Nucleus accumbens (tissue), 56 donors: ENCODE measurements at places on chromosomes 7 and 10.

- DNase-seq: no peak
These were observed 208.6 kb upstream of the MGMT start for GRCh38 chr10:129258283-129258923.

- no peak for DNase-seq
These were observed 72.2 kb downstream of the CH25H start for GRCh38 chr10:89134963-89135362.

DNA sequence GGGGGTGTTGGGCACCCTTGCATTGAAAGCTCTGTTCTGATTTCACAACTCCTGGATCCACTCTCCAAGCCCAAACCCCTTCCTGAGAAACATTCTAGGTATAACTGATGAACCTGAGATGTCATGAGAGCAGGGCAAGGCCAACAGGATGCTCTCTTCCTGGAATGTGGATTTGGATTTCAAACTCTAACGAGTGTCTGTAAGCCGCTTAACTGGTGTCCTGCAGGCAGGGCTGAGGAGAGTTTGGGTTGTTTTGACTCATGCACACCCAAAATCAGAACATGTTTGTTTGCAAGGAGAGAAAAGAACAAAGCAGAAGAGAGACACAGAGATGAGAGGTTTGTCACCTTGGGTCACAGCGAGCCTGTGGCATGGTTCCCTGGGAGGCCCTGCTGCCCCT, 24.6 kb upstream of the AKR1E2 start:
- DNase-seq: no peak

DNA sequence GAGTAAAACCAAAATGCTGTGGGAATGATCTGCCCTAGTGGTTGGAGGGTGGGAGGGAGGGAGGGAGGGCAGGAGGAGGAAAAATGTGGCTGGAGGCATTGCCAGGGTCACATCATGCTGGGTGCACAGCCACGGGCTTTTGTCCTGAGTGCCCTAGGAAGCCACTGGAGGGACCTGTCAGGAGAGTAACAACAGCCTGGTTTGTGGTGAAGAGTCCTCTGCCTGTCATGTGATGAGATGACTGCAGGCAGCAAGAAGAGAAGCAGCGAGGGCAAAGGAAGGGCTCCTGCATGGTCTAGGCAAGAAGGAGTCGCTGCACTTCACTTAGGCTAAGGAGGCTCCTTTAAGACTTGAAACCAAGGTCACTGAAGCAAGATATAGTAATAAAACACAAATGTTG, 65.6 kb downstream of the PKD1L1 start:
- no peak for DNase-seq

- DNase-seq: no peak
These were observed 29.8 kb downstream of the PNLIPRP3 start for GRCh38 chr10:116457488-116457887.

GRCh38 chr10:44066527-44067255, 318.2 kb downstream of the CXCL12 start:
- no peak for DNase-seq

DNA sequence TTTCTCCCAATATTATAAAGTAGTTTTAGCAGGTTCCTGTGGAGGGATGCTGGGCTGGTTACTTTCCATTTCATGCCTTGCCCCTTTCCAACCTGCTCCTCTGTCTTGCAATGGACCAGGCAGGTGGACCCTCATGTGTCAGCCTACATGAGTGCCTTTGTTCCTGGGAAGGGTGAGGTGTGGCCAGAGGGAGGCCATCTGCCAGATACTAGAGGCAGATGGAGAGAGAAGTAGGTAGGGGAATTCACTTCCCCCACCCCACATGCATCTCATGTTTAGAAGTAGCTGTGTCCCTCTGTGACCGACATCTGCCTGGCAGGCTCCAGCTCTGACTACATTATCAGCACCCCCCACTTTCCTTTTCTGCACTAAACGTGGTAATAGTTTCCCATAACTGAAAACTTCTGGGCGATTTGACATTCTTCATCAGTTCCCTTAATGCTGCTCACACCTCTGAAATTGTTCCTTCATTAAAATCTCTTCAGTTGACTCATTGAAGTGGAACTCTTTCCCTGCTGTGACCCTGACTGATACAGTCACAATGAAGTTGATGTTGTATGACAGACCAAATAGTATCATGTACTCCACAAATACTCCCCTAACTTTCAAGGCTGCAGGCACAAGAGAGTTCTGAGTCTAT, 396.3 kb upstream of the FZD8 start:
- DNase-seq: no peak

DNA sequence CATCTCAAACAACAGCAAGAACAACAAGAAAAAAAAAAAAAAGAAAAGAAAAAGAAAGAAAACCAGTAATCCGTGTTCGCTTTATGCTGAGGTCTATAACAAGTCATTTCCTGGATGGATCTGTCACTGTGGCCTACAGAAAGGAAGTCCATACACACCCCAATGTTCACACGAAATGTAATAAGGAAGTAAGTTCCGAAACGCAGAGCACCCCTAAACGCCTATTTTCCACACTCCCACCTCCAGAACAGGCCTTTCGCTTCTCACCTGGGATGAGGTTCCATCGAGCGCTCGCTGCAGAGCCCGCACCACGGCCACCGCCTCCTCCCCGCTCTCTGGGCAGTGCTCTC, 735 bp downstream of the ZNF394 start:
- no peak for DNase-seq

- no peak for DNase-seq
These were observed 505 bp downstream of the NUDCD3 start for GRCh38 chr7:44489955-44490350.
